Naive B cell (primary cell): ENCODE measurements at places on chromosomes 1 and 21.

DNA sequence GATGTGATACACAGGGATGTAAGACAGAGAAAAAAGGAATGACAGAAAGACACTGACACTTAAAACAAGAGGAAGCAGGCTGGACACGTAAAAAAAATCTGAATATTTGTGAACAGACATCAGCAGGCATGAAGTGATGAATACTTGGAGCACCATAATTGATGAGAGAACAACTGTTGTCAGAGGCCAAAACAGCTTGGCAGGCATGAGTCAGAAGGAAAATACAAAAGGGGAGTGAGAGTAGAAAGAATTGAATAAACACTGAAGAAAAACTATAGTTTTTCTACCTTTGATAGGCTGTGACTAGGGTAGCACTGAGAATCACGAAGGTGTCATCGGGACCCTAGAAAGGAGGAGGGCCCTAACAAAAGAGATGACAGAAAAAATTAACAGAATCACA lies 21.6 kb upstream of the GUCA2A start:
- DNase-seq, result no peak

- no peak for DNase-seq
Observed at GRCh38 chr1:119133987-119134386, 6.5 kb downstream of the WARS2 start.

DNA sequence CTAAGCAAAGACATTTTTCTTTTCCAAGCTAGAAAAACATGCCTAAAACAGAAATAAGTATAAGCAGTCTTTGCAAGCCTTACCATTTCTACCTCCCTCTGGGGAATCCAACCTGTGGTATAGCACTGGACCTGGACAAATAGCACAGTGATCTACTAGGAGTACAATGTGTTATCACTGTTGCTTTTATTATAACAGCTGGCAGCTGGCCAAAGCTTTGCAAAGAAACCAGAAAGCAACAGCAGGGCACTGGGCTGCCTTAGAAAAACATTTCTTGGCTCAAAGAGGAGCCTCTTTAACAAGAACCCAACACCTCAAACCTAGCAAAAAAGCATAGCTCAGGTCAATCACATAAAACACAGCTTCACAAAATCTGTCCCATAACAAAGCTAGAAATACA lies 294.5 kb upstream of the GREM2 start:
- no peak for DNase-seq

GRCh38 chr1:94792473-94793295 lies 27.5 kb upstream of the SLC44A3 start:
- peak; percentile 57 for DNase-seq

DNA sequence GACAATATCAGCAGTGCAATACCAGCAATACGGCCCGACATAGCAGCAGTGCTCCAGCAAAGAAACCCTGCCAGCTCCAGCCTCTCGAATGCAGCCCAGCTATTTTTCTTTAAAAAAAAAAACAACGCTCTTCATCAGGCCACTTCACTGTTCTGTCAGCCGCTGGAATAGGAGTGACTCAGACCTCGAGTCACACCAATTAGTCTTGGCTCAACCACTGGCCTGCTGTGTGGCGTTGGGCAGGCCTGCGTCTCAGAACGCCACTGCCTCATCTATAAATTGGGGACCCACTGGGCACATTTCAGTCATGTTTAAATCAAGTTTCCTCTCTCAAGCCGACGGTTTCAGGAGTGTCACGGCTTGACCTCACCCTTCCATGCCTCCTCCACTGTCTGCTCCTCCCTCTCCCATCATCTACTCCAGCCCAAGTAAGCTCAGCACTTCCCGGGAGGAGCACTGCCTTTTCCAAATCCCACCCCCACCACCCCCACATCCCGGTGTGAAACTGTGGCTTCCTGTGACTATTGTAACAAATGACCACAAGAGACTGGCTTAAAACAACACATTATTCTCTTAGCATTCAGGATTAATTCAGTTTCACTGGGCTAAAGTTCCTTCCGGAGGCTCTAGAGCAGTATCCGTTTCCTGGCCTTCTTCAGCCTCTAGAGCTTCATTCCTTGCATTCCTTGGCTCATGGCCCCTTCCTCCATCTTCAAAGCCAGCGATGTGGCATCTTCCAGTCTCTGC lies 71.9 kb upstream of the EFHD2 start:
- DNase-seq, result no peak

- DNase-seq, result no peak
Observed at GRCh38 chr21:26925636-26926035, 41.3 kb downstream of the ADAMTS5 start.
